ENCODE measurements at places on chromosomes 4 and X.

DNA sequence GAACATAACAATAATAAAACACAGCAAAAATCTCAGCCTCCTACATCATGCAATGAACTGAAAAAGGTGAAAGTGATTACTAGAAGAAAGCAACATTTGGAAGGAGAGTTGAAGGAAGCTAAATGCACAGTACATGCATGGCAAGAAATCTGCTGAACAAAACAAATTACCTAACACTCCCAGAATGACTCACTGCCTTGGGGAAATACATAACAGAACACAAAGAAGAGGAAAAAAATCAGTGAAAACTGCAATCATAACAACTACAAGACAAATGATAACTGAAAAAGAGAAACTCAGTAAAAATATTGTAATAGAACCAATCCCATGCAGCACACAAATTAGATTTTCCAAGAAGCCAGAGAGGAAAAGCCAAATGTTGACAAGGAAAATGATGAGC is 1513.2 kb downstream of the ARAP2 start:
- DNase-seq = no peak

DNA sequence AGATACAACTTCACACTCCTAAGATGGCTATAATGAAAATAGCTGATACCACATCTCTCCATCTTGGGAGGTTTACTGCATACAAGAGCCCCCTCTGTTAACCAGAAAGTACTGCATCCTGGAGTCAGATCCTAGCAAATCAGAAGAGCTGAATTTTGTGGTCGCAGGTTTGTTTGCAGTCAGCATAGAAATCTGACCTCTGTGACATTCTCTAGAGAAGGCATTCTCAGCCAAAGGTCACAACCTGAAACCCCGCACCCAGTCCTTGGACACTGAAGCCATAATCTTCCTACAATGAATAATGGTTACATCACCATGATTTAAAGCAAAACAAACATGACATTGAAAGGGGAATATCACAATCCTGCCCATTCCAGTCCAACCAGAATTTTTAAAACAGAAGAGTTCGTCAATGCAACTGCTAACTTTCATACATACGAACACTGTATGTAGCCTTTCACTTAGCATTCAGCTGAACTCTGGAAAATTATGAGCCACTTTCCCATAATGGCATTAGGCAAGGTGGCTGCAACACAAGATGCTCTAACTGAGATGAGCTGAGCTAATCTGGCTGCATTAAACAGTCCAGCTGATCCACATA is 17.6 kb downstream of the HS6ST2 start:
- no peak for DNase-seq

GRCh38 chr4:67581208-67581857 is 22.8 kb downstream of the STAP1 start:
- no peak for DNase-seq

- no peak for DNase-seq
These were observed 11.0 kb upstream of the BMPR1B start for GRCh38 chr4:94746746-94747145.

- no peak for DNase-seq
These were observed 135.1 kb downstream of the ARHGAP6 start for GRCh38 chrX:11530621-11531020.

DNA sequence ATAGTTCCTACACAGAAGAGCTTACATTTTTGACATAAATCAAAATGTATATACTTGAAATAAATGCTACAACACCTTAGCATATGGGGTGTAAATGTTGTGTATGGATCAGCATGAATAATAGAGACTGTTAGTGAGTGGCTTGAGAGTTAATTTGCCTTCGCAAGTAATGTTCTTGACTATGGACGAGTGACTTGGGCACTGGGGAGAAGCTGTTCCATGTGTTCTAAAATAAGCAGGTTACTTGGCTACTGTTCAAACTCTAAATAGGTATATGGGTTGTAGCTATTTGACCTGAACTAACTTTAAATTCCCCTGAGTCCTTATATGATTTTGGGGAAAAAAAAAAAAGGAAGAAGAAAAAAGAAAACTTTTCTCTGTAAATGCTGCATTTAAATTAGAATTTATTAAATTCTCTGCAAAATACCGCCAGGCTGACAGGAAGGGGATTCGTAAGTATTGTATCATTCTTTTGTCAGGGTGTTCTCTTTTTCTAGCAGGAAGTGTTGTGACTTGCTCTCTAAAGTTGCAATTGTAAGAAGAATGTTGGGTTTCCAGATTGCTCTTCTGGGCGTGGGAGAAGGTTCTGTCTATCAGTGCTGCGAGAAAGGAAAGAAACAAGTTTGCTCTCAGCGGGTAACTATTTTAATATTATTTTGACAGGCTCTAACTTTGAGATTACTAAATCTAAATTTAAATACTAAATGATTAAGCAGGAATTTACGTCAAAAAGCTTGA is 32.2 kb downstream of the PLS3 start:
- no peak for DNase-seq

All from epithelial cell of prostate (primary cell).